ENCODE measurements at places on chromosomes 13 and 19.

- no peak for DNase-seq
Measured at GRCh38 chr13:19822673-19823072, 39.9 kb upstream of the PSPC1 start.

- DNase-seq = no peak
Measured at GRCh38 chr13:21176982-21177284, 475 bp downstream of the MRPL57 start.

DNA sequence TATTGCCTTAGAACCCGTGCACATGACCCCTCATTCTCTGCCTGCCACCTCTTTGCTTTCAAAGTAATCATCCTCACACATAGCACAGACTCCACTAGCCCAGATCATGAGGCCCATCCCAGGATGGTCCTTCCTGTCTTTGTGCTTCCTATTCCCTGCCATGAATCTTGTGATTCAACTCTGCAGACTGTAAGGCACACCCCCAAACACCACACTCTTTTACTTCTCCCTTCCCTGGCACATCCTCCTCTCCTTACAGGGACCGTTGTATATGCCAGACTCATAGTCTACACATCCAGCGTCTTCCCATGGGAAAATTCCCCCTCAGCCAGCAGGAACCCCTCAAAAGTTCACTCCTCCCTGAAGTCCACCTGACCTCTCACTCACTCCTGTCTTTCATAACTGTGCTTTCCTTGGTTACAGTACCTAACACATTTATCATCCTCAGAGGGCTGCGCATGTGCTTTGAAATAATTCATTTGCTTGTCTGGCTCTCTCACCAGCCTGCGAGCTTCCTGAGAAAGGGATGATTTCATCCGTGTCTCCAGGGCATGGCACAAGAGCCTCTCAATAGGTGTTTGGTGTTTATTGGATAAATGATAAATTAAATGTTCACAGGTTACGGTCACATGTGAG lies 26.8 kb upstream of the LRCH1 start:
- no peak for DNase-seq

- DNase-seq = no peak
Measured at GRCh38 chr13:44542361-44542760, 33.8 kb downstream of the TSC22D1 start.

GRCh38 chr13:31045286-31046081 lies 113.0 kb downstream of the TEX26 start:
- peak; percentile 43 for DNase-seq

DNA sequence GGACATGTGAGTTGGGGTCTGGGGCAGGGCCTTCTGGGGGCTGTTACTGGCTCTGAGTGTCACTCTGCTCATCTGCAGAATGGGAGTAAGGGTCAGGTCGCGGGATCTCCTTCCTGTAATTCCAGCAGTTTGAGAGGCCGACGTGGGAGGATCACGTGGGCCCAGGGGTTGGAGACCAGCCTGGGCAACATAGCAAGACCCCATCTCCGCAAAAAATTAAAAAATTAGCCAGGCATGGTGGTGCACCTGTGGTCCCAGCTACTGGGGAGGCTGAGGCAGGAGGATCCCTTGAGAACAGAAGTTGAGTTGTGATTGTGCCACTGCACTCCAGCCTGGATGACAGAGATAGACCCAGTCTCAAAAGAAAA lies 4.0 kb downstream of the ARID3A start:
- no peak for DNase-seq

GRCh38 chr19:16327169-16327475 lies 2.5 kb downstream of the KLF2 start:
- no peak for DNase-seq

- no peak for DNase-seq
Measured at GRCh38 chr19:40740747-40741146, 9.5 kb downstream of the ACTMAP start.

GRCh38 chr19:40549007-40549708 lies 27.5 kb upstream of the SHKBP1 start:
- peak; percentile 86 for DNase-seq

- DNase-seq = peak; percentile 58
Measured at GRCh38 chr19:40355975-40356680, 7.6 kb downstream of the PLD3 start.

DNA sequence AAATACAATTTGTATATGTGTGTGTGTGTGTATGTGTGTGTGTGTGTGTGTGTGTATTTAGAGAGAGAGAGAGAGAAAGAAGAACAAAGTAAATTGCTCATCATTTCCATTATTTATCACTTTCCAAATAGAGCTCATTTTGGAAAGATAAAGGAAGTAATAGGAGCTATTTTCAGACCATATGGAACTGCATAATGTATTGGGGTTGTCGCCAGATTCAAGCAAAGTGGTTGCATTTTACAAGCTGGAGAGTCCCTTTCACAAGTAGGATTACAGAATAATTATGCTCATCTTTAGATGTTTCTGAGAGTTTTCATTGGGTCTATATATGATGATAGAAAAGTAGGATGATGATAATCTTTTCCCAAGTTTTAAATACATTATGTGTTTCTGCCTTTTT lies 842.7 kb upstream of the SLC10A2 start:
- DNase-seq = no peak
